Mucosa of descending colon (tissue), 3 donors: ENCODE measurements at places on chromosomes 11 and 22.
A peak's percentile ranks its signal among the peaks of the same experiment; 100 is the strongest.

DNA sequence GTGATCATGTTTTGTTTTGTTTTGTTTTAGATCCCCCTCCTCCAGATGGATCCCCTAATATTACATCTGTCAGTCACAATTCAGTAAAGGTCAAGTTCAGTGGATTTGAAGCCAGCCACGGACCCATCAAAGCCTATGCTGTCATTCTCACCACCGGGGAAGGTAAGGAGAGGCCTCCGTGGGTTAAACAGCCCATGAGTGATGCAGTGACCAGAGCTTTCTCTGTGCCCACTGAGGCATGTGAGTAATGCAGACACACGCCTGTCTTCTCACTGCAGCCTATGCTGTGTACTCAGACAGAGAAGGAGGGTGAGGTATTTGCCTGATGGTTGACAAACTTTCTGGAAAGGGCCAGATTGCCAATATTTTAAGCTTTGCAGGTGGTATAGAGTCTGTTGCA, 73.7 kb upstream of the OR4B1 start:
- no peak for DNase-seq

GRCh38 chr11:66268952-66269905, 790 bp downstream of the RAB1B start:
- DNase-seq, result peak; percentile 70

GRCh38 chr11:18368221-18368620, 26.1 kb upstream of the LDHA start:
- DNase-seq, result no peak

DNA sequence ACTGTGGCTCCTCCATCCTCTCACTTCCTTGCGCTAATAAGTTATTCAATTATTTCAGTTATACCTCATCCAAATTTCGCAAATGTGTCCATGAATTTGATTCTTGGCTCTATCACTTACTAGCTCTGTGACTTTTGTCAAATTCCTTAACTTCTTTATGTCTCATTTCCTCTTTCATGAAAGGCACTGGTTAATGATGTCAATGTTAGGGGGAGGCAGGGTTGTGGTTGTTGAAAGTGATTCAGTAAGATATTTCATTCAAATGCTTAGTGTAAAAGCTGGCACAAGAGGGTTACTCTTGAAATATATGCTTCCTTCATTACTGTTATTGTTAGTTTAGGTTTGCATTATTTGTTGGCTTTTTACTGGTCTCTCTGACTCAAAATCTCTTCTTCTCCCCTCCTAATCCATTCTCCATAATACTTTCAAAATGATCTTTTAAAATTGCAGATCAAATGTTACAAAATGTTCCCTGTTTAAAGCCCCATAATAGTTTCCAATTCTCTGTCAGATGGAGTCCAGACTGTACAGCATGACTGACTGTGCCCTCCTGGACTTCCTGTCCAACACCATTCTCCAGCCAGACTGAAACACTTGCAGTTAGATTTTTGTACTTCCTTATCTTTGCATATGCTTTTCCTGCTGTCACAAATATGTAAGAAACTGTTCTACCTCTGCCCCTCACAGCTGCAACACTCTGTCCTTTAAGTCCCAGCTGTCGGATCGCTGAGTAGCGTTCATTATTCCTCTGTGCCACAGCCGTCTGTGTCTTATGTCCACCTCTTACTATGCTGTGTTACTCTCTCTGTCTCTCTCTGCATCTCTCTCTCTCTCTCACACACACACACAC, 510.6 kb upstream of the RAG2 start:
- no peak for DNase-seq

GRCh38 chr22:30327864-30328345, 1.2 kb upstream of the TBC1D10A start:
- DNase-seq, result no peak

DNA sequence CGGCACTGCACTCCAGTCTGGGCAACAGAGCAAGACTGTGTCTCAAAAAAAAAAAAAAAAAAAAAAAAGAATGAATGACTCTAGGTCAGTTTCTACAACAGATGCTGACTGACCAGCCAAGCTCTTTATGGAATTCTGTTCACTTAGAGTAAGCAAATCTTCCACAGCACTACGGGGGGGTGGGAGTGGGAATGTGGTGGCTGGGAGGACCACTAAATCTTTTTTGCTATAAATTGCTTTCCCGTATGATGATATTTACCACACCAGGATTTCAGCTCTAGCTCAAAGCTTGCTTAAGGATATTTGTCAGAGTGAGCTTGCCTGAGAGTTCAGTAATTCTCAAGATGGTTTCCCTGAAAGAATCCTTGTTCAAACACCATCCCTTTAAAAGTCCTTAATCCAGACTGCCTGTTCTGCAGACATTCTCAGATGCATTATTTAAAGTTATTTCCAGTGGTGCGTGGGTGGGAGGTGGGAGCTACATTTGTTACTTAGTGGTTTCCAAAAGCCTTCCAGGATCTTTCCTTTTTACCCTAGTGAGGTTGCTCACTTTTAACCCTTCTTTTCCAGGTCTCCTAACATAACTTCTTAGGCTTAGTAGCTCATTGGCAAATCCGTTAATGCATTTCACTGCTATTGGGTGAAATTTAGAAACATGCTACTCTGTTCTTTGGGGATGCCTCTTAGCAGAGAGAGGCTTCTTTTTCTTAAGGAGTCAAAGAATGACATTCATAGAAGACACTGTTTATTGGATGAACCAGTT, 65.9 kb downstream of the UBASH3B start:
- DNase-seq, result no peak

GRCh38 chr11:128614026-128614425, 26.7 kb upstream of the ETS1 start:
- no peak for DNase-seq

- DNase-seq, result no peak
Observed at GRCh38 chr11:78906566-78906965, 331.9 kb upstream of the NARS2 start.

DNA sequence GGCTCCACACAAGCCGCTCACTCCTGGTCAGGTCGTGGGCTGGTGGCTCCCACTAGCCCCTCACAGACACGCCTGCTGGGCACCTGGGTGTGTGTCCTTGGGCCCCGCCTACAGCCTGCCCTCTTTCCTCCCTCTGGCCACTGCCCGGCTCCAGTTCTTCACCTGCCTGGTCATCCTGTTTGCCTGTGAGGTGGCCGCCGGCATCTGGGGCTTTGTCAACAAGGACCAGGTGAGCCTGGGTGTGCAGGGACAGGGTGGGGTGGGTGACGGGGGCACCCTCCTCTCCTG, 5.8 kb upstream of the TSSC4 start:
- DNase-seq, result no peak
